NCI-H2081 treated with DMSO at 0.1 percent for 48 hours (cell line): ENCODE measurements at places on chromosomes 1 and 21.

DNA sequence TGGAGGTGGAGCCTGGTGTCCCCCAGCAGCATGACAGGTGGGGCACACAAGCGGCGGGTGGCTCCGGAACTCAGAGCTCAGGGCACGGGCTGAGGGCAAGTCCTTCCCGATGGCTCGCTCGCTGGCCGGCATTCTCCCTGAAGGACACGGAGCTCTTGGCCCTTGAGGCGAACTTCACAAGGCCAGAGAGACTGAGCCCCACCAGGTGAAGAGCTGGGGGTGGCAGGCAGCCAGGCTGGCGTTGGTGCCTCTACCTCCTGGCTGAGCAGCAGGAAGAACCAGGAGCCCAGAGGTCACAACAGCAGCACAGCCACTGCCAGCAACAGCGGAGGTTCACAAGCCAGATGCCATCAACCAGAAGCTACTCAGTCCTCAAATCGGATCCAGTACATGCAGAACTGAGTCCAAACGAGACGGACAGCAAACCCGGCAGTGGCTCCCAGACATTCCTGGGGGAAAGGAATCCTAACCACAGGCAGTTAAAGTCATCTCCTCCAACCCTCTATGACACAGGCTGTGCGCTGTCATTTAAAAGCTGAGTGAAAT lies 54.1 kb downstream of the NPHP4 start:
- DNase-seq = no peak

- no peak for DNase-seq
Measured at GRCh38 chr1:54485416-54485815, 62.6 kb upstream of the ACOT11 start.

GRCh38 chr1:84855168-84855567 lies 37.8 kb downstream of the LPAR3 start:
- no peak for DNase-seq

GRCh38 chr1:47638713-47639112 lies 200.9 kb downstream of the FOXD2 start:
- no peak for DNase-seq

- no peak for DNase-seq
Measured at GRCh38 chr1:146010126-146010738, 11.3 kb downstream of the HJV start.

DNA sequence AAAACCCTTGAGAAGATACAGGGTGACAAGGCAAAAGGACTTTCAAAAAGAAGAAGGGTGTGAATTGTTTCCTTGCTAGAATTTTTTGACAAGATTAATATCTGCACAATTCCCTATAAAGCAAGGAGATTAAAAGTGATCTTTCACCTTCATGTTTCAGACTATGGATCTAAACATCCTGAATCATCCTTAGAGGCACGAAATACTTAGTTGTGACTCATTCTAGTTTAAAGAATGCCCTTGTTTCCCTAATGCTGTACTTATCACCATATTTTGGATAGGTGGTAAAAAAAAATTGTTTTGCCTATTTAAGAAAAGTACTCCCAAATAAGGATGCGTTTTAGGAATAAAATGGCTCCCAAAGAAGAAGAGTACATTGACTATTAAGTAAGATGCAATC lies 415.1 kb downstream of the LRRIQ3 start:
- no peak for DNase-seq

GRCh38 chr1:212167098-212167497 lies 118.1 kb upstream of the PPP2R5A start:
- DNase-seq = no peak

DNA sequence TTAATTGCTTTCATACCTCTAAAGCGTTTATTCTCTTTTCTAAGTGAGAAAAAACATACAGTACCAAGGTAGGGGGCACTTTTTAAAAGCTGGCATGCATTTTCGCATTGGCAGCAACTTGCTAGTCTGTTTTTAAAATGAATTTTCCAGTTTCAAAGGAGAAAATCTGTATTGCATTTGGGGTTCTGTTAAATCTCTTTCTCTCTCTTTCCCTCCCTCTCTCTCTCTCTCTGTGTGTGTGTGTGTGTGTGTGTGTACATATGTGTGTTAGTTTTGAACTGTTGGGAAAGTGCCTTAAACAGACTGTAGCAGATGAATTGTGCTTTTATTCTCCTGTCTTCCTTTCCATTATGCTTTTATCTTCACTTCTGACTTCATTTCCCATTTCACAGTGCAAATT lies 7.3 kb downstream of the NIBAN1 start:
- DNase-seq = no peak

GRCh38 chr1:184032930-184033418 lies 4.6 kb downstream of the COLGALT2 start:
- DNase-seq = no peak

- DNase-seq = no peak
Measured at GRCh38 chr1:198497326-198498102, 43.0 kb downstream of the ATP6V1G3 start.

DNA sequence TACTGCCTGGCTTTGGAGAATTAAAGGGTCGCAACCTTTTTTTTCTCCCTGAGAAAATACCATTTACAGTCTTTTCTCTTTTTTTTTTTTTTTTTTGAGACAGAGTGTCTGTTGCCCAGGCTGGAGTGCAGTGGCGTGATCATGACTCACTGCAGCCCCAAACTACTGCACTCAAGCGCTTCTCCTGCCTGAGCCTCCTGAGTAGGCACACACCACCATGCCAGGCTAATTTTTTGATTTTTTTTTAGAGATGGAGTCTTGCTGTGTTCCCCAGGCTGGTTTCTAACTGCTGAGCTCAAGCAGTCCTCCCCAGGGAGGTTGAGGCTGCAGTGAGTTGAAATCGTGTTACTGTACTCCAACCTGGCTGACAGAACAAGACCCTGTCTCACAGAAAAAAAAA lies 24.6 kb downstream of the UBE4B start:
- no peak for DNase-seq

DNA sequence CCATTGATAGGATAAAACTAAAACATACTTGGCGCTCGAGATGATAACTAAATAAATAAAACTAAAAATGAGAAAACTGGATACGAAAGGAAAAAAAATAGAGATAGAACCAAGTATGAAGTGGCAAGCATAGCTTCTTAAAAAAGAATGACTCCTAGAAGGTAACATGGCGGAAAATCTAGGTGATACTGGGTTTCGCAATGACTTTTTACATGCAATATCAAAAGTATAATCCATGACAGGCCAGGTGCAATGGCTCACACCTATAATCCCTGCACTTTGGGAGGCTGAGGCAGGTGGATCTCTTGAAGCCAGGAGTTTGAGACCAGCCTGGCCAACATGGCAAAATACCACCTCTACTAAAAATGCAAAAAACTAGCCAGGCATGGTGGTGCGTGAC lies 70.7 kb downstream of the ACBD6 start:
- DNase-seq = no peak

- no peak for DNase-seq
Measured at GRCh38 chr1:110035236-110035752, 870 bp downstream of the STRIP1 start.

GRCh38 chr1:46464915-46465314 lies 24.7 kb upstream of the DMBX1 start:
- no peak for DNase-seq
